ENCODE measurements at places on chromosomes 6 and 20. TPM values are rescaled to one million over a fixed set of nuclear protein-coding genes. Genes with fewer than 3 reads are reported as not detected.

- DNase-seq, result no peak
These were observed 12.9 kb downstream of the MAPRE1 start for GRCh38 chr20:32832664-32833063.

Gene ID1
- 167 TPM for total RNA-seq

- DNase-seq, result peak; percentile 12
These were observed 28.5 kb downstream of the TASP1 start for GRCh38 chr20:13610184-13610583.

DNA sequence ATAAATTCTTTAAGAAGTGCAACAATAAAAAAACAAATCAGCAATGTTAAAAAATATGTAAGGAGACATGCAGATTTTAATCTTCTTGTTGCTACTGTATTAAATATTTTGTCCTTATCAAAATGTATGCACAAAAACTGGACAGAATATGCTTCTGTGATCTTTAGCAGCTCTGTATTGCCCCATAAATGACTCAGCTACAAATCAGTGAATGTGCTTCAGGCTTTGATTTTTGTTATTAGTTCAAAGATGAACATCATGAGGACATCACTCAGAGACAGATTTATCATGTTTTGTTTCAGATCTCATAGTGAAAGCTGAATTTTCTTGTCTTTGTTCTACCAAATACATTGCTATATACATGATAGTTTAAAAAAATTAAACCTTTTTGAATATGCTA lies 312.4 kb downstream of the GRIK2 start:
- DNase-seq, result no peak

- DNase-seq, result no peak
These were observed 29.2 kb downstream of the JAG1 start for GRCh38 chr20:10644458-10645204.

DNA sequence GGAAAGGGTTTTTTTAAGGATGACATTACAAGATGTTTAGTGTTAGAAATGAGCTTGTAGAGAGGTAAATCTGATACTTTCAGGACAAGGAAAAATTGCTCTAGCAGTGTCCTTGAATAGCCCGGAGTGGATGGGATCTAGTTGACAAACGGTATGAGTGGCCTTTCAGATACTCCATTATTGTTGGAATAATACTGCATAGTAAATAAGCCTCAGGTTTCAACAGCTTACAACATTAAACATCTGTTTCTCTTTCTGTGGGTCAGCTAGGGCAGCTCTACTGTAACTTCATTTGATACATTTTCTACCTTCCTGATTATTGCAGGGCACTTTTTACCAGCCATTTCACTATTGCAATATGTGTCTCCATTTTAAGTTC lies 118.0 kb downstream of the B3GAT2 start:
- no peak for DNase-seq

Gene SNAI1
- 13.4 TPM for total RNA-seq

Gene CD24
- 27.1 TPM for total RNA-seq

DNA sequence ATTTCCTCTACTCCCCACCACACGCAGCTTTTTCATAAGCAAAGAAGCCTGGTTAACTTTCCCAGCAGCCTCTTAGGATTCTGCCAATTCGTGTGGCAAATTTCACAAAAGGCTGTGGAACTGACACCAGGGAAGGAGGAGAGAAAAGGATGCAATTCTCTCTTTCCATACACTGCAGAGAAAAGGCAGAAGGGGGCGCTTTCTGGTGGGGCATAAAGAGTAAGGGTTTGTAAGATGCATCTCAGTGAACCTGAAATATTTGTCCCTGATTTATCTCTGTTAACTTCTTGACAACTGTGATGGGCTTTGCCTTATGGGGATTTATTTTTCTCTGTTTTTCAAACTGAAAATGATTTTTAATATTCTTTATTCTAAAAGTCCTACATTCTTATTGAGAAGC lies 45.5 kb upstream of the GLP1R start:
- DNase-seq, result peak; percentile 32

DNA sequence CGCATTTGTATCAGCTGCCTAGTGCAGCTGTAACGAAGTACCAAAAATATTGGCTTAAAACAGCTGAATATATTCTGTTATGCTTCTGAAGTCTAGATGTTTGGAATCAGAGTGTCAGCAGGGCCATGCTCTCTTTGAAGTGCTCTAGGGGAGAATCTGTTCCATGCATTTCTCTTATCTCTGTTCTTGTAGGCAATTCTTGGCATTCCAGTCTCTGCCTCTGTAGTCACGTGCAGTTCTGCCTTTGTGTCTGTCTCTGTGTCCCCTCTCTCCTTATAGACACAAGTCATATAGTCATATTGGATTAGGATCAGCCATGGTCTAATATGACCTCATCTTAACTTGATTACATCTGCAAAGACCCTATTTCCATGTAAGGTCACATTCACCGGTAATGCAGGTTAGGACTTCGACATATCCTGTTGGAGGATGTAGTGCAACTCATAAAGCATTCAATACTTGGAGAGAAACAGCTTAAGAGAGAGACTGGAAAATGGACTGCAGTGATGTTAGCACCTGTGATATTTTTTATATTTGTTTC lies 18.6 kb downstream of the FAM83B start:
- no peak for DNase-seq

DNA sequence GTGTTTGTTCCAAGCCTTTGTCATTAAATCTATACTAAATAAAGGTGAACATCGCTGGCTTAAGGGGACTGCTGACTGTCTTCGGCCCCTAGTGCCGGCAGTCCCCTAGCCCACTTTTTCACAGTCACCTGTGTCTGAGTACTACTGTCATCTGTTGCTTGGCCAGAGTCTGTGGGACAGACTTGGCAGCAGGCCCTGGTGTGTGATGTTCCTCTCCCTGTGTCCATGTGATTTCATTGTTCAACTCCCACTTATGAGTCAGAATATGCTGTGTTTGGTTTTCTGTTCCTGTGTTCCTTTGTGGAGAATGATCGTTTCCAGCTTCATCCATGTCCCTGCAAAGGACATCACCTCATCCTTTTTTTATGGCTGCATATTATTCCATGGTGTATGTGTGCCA lies 133.4 kb downstream of the HAO1 start:
- no peak for DNase-seq

Gene MEI4
- not detected for total RNA-seq

Gene RAB22A
- 6.7 TPM for total RNA-seq

- DNase-seq, result no peak
These were observed 2.7 kb upstream of the RBM24 start for GRCh38 chr6:17278289-17279063.

Gene MCM8
- total RNA-seq, result 21.8 TPM

GRCh38 chr6:167557675-167558074 lies 232.8 kb downstream of the TTLL2 start:
- no peak for DNase-seq

DNA sequence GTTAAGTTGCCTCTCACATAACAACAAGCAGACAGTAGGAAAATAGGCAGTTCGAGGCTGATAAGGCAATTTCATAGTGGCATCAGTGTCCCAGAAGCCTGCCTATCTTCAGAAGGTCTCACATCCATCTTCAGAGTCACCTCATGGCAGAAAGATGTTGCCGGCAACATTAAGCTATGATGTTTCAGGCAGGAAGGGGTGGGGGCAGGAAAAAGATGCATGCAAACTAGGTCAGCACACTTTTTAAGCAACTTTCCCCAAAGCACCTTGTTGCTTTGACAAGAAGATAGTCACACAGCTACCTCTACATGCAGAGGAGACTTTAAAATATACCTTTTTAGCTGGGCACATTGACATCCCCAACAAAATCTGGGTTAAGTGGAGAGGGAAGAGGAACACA lies 43.2 kb upstream of the SMIM8 start:
- DNase-seq, result no peak

DNA sequence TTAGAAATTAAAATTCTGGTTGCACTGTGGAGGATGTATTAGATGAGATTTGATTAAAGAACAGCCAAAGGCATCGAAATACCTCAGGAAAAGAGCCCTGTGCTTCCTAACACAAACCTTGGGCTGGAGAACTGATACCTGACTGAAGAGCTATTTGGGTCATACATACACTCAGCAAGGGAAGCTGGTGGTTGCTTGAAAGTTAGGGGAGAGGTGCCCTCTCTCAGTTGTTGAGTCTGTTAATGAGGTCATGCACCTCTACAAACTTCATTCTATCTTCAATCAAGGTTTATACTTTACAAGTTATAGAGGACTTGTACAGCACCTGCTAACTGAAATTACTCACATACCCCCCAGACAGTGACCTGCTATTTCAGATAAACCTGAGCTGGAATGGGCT lies 25.5 kb downstream of the FAM184A start:
- no peak for DNase-seq

Gene OR2H1
- total RNA-seq, result not detected

GRCh38 chr20:57840066-57840465 lies 130.3 kb upstream of the PMEPA1 start:
- DNase-seq, result no peak

Gene CD93
- total RNA-seq, result 0.20 TPM

GRCh38 chr6:51349857-51350256 lies 531.2 kb downstream of the TFAP2B start:
- no peak for DNase-seq

Gene C20orf96
- 10.1 TPM for total RNA-seq

Gene WFDC2
- total RNA-seq, result not detected

DNA sequence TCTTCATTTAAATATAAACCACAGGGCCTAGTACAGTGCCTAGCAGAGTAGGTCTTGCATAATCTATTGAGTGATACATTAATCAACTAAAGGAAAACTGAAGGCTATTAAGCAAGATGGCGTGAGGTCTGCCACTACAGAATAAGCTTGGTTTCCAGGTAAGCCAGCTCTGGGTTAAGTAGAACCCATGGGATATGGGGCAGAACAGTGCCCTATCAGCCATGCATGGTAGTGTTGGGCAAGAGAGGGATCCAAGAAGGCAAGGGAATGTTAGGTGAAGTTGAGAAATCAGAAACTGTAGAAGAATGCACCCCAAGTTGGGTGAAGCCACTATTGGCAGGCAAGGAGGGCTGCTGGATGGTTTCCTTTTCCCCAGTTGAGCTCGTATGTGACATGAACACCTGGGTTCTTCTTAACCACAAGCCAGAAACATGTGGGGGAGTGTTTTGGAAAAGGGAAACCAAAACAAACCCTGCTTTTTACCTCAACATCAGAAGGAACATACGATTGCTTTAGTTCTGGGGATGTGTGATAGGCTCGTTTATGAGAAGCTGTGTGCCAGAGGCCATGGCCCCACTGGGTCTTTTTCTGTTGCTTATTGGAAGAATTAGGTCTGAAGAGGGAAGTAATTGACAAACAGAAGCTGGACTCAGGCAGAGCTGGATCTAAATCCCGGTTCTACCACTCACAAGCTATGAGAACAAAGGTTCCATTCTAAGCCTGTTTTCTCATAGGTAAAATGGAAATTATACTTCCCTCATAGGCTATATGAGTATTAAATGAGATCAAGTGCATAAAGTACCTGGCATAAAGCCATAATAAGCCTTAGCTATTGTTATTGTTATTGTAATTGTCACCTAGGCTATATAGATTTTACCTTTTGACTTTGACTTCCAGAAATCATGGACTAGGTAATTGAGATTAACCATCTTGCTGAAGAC lies 33.5 kb downstream of the NEDD9 start:
- DNase-seq, result no peak

- DNase-seq, result peak; percentile 42
These were observed 1.4 kb upstream of the OSBPL2 start for GRCh38 chr20:62236766-62237513.

Gene PRDM1
- total RNA-seq, result 0.67 TPM

- no peak for DNase-seq
These were observed 26.5 kb downstream of the VNN1 start for GRCh38 chr6:132687306-132687705.

Gene OSTM1
- total RNA-seq, result 29.5 TPM

Data from K562 (cell line).